ENCODE measurements at places on chromosomes 11 and 22.

- no peak for DNase-seq
Observed at GRCh38 chr11:125382314-125382791, 113.7 kb downstream of the FEZ1 start.

DNA sequence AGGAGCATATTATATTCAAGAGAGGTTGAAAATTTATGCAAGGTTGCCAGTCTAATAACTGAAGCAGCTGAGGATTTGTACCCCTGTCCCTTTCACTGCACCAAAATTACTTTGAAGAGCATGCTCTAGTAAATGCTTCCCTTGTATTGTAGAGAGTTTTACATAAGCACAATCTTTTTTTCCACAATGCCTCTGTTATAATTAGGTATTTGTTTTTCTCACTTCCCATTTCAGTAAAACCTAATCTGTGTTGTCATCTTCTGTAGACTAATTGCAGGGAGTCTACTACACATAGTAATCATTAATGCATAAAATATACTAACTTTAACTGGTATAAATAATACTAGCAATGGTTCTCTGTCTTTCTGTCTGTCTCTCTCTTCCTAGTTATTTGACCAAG lies 718.4 kb upstream of the ANO5 start:
- no peak for DNase-seq

- no peak for DNase-seq
Observed at GRCh38 chr11:6298605-6299004, 21.7 kb downstream of the CAVIN3 start.

DNA sequence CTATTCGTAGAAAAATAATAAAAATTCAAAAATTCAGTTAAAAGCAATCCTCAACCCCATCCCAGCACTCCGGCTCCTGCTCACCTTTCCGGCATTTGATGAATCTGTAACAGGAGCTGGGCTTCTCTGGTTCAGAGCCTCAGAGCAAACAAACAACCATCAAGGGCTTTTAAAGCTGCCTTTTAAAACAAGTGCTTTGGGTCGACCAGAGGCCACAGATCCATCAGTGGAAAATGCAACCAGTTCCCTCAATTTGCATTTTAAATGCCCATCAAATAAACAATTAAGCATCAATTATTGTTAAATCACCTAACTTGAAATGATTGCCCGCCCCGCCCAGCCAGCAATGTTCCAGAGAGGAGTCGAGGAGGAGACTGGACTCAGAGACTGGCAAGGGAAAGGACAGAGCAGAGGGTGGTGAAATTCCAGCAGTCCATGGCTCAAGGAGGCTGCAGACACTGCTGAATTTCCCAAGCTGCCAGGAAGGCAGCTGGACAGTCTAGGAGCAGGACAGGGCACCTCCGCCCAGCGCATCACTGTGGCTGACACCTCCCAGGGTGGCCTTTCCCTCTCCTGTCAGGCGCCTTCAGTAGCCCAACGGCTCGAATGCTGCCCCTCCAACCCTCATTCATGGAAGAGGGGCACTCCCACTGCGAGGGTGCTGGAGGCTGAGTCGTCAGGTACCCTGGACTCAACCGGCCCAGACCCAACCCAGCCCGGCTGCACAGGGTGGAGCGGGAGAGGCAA lies 7.5 kb downstream of the FXYD6 start:
- no peak for DNase-seq

GRCh38 chr22:40749829-40750228 lies 69.3 kb downstream of the SLC25A17 start:
- no peak for DNase-seq

DNA sequence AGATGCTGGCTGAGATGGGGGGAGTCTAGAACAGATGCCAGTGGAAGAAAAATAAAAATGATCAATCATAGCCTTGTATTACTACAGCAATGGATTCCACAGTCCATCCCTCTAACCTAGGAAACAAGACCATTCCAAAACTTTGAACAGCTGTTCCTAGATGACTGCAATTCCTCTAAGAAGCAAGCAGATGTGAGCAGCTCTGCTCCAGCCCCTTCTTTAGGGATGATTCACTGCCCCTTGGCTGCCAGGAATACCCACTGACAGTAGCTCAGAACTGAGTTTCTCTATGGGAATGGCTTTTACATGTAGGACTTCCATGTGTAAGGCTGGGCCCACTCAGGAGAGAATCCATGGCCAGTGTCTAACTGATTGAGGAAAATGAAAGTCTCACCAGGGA lies 943.9 kb downstream of the OPCML start:
- no peak for DNase-seq

DNA sequence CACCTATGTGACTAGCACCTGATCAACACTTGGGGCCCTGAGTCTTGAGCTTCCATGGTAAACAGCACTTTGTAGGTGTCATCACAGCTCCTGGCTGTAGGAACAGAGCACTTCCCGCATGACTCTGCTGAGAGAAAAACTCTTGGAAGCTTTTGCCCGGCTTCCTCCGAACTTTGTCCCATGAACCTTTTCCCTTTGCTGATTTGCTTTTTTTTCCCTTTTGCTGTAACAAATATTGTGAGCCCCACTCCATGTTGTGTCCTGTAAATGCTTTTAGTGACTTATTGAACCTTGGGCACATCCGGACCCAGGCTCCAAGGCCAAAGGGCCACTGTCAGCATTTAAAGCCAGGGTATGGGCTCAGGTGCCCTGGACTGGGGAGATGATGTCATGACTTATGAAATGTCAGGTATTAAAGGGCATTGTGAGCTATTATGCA lies 391.1 kb downstream of the TENM4 start:
- DNase-seq = no peak
